D341Med (cell line): ENCODE measurements at places on chromosomes 4 and X.
A peak's percentile ranks its signal among the peaks of the same experiment; 100 is the strongest.

GRCh38 chr4:107153228-107153627 lies 117.1 kb upstream of the DKK2 start:
- DNase-seq: peak; percentile 22

- no peak for DNase-seq
Measured at GRCh38 chr4:94700298-94700697, 57.5 kb upstream of the BMPR1B start.

GRCh38 chr4:121597346-121597934 lies 99.3 kb downstream of the ANXA5 start:
- no peak for DNase-seq

DNA sequence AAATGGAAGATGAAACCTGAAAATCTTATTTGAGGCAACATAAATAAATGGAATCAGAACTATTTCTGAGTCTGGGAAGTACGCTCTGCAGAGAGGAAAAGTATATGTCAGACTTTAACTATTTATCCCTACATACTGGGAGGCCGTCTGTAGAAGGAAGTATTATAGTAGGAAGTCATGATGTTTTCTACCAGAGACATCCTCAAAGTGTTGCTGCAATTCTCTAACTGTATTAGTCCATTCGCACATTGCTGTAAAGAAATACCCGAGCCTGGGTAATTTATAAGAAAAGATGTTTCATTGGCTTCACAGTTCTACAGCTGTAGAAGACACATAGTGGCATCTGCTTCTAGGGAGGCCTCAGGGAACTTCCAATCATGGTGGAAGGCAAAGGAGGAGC lies 88.7 kb upstream of the TBL1X start:
- no peak for DNase-seq

GRCh38 chrX:24536551-24536950 lies 71.5 kb downstream of the PDK3 start:
- no peak for DNase-seq

DNA sequence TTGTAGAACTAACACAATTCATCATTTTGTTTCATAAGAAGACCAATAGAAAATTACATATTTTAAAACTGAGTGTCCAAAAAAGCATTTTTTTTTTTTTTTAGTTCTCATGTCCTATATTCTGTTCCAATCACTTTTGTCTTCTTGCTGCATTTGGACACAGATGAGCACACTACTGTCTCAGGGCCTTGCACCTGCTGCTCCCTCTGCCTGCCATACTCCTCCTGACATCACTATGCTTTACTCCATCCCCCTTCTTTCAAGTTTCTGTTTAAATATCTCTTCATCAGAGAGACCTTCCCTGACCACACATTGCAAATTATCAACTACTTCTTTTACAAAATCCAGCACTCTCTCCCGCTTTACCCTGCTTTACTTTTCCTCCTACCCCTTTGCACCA lies 230.7 kb upstream of the GK2 start:
- DNase-seq: no peak

DNA sequence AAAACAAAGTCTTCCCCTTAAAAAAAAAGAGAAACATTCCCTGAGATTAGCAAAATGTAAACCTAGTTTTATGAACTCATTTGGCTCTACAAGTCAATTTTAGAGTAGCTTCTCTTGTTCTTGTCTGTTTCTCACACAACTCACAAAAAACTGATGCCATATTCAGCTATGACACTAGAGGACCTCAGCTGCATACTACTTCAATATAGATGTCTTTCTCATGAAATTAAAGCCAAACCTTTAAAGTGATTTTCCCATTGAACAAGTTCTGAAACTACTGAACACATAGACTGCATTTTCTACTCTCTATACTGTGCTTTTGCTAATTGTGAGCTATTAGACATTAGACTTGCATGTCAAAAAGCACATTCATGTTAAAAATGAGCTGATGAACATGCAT lies 49.8 kb downstream of the TBCK start:
- peak; percentile 28 for DNase-seq

DNA sequence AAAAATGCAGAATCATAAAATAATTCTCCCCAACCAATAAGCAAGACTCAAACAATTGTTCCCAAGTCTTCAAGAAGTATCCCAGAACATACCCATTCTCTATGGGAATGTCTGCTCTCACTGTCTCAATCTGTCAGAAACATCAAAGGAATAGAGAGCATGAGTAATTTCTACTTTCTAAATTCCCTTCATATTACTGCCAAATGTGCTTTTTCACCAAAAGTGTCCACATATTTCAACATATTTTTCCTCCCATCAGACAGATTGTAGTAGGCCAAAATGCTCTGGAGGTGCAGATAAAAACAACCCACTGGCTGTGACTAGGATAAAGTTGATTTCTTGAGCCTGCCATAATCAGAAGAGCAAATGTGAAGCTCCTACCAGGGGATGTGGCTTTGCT lies 692.0 kb upstream of the FAM241A start:
- no peak for DNase-seq

GRCh38 chr4:159296061-159296460 lies 193.2 kb downstream of the RAPGEF2 start:
- DNase-seq: no peak

GRCh38 chr4:102575369-102576129 lies 74.4 kb downstream of the NFKB1 start:
- no peak for DNase-seq

DNA sequence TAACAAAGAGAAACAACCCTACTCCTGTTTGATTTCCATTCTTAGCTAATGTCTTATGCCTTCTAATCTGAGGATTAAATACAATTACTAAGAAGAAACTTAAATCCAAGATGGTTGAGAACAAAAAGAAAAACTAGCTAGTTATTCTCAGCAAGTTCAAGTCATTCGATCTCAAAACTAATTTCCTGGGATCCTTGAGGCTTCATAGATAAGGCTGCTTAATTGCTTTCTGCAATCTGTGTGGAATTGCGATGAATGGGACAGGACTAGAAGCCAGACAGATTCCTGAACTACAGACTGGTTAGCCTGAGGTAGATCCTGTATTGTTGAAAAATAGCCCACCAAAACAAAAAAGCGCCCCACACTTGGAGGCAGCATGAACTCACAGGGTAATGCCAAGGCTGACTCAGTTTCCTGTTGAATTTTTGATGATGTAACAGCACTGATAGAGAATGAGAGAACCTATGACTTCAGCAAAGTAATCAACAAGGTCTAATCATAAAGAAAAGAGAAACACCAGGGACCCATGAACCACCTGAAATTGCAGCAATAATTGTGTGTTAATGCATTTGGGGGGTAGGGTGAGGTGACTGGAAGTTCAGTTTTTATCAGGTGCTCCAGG lies 33.9 kb downstream of the KLHL15 start:
- no peak for DNase-seq

- peak; percentile 63 for DNase-seq
Measured at GRCh38 chr4:173013232-173013930, 155.2 kb upstream of the GALNT7 start.

GRCh38 chrX:107849747-107850421 lies 24.2 kb downstream of the MID2 start:
- no peak for DNase-seq

DNA sequence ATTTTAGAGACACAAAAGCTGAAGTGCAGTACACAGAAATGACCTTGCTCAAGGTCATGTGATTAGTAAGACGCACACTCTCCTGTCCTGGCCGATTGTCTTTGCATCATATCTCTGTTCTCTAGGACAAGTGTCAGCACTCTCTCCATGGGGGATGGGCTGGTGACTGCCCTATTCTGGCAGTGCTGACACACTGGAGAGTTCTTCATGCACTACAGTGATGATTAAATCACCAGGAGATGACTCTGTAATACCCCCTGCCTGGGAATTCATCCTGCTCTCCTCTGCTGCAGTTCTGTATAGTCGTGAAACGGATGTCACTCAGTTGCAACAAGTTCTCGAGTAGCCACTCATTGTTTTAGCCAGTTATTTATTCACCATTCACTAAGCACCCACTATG lies 5.3 kb upstream of the SHISA3 start:
- no peak for DNase-seq

DNA sequence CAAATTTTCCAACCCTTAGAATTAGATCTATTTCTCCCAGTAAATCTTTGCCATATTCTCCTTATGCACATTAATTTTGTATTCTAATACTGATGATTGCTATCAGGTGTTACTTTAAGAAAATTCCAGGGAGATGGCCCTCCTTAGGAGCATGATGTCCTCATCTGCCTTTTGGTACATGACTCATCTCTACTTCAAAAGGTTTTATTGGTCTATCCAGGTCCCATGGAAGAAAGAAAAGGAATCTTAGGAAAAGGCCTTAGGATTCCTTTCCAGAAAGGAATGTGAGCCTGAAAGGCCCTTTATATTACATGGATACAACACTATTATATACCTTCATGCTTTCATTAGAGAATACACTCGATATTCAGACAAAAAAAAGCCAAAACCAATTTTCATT lies 968.2 kb downstream of the STIM2 start:
- DNase-seq: no peak

DNA sequence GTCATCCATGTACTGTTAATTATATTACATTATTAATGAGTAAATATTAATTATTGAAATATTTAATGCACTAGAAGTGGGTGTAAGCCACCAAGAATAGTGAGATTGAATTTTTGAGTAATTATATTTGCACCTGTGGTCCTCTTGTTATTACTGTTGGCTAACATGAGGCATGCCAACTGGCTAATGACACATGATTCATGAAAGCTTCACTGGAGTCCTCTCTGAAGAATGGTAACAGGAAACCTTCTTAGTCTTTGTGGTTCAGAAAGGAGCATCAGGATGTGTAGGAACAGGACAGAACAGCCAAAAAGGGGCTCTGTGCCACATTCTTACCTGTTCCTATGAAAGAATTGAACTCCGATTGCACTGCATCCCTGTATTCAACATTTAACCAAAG lies 65.2 kb downstream of the SLC4A4 start:
- no peak for DNase-seq

DNA sequence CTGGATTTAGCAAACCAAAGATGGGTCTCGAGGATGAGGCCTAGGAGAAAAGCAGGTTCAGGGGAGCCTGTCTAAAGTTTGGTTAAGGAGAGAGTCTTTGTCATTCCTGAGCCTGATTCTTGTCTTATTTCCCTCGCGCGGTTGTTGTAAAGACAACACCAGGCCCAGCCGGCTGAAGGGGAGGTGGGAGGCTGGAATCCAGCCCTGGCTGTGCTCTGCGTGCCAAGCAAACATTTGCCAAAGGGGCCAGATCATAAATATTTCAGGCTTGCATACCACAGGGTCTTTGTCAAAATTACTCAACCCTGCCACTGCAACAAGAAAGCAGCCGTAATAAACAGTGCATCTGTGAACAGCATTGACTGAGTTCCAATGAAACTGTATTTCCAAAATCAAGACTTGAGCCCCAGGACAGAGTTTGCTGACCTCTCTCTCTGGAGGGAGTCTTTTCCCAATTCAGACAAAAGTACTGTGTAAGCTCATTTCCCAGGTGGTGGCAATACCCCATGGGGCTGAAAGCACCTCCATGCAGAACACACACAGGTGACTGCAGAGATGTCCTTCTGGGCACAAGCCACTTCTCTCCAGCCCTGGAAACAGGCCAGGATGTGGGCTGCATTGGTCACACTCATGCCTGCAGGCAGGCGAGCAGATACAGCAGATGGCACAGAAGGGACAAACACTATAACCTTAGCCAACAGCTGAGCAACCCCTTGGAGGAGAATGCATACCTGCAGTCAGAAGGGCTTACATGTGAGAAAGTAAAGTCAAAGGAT lies 320.3 kb downstream of the STK32B start:
- no peak for DNase-seq

DNA sequence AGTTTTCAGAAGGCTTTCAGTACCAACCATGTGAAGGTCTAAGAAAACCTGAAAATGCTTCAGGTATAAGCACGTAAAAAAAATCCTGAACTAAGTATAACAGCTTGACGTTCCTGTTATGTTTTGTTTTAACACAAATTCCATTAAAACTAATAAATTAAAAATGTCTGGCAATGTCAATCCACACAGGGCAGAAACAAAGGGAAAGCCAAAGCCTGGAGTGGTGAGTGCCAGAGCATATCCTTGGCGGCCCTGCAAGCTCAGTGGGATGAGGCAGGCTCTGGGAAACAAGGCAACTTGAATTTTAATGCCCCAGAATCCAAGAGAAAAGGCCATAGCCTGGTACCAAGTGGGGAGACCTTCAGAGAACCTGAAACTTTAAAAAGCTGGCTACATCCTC lies 78.2 kb downstream of the EPHA5 start:
- no peak for DNase-seq

DNA sequence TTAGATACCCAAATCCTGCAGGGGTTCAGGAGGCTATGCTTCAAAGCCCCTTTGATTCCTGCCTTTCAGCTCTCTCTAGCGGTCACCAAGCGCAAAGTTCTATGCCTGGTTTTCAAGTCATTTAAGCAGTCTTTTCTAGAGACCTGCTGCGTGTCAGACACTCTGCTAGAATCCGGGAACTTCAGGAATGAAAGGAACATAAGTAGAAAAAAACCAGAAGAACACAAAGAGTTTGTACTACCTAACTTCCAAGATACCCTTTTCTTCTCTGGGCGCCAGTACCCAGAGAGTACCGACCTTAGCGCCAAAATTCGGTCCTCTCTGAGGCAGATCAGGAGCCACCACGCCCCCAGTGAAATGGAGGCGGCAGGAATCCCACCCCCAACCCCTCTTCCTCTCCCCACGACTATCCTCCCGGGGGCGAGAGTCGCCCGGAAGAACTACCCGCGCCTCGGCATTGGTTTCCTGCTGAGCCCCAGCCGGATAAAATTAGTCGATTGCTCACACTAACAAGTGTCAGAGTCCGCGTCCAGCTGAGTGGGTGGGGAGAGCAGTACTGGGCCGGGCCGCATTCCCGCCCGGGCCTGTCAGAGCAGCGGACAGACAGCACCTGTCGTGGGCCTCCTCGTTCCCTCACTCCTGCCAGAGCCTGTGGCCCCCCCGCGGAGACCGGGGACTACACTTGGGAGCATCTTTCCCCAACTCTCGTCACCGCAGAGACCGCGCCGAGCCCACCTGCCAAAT lies 78.8 kb downstream of the RLIM start:
- peak; percentile 42 for DNase-seq

DNA sequence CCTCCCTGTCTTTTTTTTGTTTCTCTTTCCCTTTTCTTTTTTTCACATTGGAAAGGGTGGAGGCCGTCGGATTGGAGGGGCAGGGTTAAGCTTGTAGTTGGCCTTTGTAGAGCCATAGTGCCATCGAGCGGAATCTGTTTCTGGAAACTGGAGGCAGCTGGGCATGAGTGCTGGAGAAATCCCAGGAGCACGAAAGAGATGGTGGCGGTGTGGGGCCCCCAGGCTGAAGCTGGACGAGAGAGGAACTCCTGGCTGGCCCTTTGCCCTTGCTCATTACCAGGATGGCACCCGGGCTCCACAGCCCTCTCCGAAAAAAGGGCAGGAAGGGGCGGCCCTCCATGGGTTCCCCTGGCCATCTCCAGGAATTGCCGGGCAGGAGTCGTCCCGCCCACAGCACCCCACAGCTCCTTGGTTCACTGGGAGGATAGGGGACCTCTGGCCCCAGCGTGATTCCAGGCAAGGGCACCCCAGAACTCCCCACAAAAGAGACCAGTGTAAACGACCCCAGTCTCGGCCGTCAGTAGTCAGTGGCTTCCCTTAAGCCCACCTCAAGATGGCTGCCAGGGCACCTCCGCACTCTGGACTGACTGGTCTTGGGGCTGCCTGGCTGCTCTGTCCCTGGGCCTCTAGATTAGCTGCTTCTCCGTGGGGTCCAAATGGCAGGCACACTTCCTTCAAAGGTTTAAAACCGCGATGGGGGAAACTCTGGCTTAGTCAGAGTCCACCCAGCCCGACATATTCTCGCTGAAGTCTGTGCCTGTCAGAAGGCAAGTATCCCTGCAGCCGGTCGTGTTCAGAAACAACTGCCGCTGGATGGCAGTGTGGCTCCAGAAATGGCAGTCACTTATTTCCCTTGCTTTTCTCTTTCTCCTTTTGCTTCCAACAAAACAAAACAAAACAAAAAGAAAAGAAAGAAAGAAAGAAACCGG lies 74.1 kb downstream of the NBDY start:
- DNase-seq: peak; percentile 1
